ENCODE measurements at places on chromosomes 6 and 20.

DNA sequence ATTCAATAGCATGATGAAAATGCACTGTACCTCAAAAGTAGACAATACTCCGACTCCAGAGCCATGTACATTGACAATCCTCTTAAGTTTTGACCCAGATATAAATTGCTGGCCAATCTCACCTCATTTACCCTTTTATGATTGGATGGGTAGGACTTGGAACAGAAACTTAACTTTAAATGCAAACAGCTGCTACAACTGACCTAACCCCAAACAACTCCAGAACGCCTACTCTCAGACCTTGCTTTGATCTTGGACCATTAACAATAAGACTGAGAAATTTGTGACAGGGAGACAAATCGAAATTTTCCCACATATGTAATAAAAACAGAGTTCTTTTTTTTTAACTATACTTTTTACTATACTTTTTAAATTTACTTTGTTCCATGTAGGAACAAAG is 200.5 kb upstream of the MCHR2 start:
- DNase-seq, result no peak

DNA sequence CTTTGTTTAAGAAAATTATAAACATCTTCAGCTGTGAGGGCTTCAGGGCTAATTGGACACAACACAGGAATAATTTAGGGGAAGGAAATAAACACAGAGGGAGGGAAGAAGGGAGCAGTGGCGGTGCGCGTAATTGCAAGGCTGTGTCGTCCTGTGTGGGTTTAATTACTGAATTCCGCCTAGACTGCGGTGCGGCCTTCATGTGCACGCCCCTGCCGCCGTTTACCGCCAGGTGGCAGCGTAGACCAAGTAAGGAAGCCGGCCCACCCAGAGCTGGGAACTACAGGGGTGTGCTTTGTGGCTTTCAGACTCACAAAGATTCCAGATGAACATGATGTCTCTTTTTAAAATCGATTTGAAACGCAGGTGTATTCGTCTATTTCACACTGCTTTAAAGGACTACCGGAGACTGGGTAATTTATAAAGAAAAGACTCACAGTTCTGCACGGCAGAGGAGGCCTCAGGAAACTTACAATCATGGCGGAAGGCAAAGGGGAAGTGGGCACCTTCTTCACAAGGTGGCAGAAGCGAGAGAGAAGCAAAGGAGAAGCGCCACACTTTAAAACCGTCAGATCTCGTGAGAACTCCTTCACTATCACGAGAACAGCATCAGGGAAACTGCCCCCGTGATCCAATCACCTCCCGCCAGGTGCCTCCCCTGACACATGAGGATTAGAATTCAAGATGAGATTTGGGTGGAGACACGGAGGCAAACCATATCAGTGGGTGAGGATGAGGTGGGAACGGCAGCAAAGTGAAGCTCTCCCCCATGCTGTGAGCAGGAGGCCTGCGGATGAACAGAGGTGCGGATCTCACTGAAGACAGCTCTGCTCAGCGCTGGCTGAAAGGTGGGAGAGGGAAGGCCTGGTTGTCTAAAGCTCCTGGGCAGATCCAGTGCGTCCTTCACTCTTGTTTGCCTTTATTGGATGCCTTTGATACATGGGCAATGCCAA is 222.0 kb upstream of the PDE10A start:
- peak; percentile 75 for DNase-seq

DNA sequence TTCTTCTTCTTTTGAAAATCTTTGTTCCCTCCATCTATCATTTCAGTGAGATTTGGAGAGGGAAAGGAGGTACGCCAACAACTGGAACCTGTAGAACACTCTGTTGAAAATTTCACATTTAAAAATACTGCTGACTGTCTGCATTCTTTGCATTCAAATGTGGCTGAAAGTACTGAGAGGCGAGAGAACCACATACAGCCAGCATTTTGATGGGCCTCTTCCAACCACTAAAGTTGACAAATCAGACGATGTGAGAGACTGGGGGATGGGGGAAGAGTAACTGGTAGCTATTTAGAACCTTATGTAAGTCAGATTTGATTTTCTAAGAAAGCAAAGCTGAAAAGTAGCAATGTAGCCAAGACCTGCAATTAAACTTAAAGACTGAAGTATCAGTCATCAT is 77.5 kb downstream of the FKBP5 start:
- DNase-seq, result no peak

DNA sequence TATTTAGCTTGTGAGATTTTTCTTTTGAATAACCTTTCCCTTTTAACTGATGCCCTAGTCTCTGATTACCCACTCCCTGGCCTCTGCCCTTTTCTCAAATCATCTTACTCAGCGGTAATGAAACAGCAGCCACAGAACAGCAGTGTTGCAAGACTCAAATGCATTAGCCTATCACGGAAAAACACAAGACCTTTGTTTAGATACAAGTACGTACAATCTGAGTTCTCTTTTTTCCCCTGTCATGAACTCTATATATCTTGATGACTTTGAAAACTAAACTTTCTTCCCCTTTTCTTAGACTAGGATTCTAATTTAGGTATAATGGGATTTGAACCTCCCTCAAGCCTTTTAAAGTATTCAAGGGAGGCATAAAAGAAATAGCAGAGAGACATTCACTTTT is 1034.9 kb downstream of the EYS start:
- no peak for DNase-seq

- DNase-seq, result no peak
Measured at GRCh38 chr20:46962452-46963195, 68.0 kb downstream of the EYA2 start.

GRCh38 chr6:116682334-116682712 is 1.3 kb downstream of the KPNA5 start:
- no peak for DNase-seq

DNA sequence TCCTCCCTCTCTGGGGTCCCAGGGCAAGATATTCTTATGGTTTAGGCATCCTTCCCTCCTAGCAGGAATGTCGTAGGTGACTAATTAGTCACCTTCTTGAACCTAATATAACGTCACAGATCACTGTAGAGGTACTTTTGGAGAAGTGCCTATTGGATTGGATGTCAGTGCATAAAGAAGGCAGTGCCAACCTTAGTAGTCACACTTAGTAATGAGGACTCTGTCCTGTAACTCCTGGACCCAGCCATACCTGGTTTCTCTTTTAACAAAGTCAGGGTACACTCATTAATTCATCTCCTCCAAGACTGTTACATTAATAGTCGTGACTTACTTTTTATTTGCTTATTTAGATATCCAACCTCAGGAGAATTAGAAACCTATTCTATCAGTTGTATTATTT is 20.0 kb downstream of the VTA1 start:
- DNase-seq, result no peak

DNA sequence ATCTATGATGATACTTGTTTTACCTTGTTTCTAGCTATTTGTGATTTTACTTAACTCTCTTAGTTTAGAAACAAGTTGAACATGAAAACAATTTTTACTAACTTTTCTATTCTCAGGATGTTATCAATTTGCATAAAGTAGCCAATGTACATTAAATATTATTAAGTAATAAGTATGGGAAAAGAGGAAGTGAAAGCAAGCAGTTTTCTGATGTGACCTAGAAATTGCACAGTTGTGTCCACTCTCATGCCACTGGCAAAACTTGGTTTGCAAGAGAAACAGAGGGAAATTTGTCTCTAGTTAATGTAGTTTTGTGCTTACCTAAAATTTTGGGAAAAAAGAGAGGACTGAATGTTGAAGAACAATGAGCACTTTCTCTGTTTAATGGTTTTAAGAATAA is 19.2 kb upstream of the TSPYL1 start:
- no peak for DNase-seq

DNA sequence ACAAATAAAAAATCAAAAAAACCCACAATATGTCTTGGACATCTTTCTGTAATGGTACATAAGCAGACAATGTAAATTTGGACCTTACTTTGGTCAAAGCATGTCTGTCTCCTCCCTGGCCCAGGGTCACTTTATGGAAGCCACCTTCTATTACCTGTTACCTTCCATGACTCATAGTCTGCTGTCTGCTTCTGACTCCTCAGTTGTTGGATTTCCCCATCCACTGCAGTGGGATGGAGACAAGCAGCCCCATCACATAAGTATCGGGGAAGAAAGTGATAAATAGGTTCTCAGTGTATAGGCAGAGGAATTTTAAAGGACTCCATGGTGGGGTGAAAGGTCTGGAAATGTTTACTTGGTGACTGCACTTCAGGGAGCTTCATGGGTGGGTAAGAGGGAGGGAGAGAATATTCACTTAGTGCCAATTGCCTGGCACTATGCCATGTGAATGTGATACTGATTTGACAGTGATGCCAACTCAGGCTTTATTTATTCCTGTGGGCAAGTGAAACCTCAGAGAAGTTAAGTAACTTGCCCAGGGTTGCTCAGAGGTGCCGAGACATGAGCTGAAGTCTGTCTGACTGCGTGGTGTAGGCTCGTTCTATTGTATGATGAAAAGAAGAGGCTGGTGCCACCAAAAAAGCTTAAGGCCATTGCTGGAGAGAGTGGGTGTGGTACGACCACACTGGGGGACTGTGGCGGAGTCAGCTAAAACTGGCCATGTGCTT is 175.6 kb upstream of the RNF24 start:
- no peak for DNase-seq

DNA sequence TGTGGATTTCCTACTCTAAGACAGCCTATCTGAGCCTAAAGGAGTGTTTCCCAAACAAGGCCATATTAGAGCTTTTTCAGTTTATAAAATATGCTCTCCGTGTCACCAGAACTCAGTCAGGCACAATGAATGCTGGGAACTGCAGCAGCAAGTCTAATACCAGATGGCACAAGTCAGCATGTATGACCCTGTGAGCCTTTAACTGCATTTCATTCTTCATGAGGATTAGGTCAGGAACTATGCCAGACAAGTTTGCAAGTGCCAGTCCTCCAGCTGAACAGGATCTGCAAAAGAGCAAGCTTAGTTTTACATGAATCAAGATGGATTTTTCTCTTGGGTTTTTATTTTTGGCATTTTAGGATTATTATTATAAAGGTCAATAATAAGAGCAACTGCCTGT is 66.7 kb upstream of the SAMD5 start:
- DNase-seq, result no peak

DNA sequence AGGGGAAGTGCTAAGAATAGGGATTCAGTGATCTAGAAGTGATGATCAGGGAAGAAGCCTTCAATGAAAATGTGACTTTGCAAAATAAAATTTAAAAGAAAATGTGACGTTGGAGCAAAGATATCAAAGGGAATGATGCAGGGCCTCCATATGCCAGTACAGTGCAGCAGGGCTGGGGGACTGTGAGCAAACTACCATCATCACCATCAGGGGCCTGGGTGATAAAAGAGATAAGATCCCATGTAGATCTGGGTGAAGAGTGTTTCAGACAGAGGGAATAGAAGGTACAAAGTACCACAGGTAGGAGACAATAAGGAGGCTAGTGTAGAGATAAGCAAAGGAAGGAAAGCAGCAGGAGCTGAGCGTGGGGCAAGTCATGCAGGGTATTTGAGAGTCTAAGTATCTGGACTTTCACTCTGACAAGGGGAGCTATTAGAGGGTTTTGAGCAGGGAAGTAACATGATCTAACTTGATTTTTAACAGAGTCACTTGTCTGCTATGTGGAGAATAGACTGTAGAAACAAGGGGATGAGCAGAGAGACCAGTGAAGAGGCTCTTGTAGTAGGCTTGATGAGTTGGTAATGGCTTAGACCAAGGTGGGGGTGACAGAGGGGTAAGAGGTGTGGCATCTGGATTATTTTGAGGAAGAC is 295.6 kb downstream of the ZFAND3 start:
- no peak for DNase-seq

DNA sequence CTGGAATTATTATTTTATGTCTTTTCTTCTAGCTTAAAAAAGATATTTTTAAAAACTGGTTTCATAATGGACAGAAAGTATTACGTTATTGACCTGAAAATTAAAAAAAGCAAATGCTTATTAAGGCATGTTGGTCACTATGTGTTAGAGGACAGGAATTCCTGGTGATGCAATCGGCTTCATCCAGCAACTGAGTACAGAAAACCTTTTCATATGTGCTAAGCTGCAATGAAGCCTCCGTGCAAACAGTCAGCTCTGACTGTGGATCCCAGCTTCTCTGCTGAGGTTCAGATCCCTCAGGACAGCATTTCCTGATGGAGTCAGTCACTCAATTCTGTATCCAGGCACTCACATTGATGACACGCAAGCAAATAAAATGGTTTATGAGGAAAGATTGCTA is 22.7 kb upstream of the BMP2 start:
- no peak for DNase-seq

- no peak for DNase-seq
Measured at GRCh38 chr6:118903691-118904090, 9.7 kb downstream of the ASF1A start.

GRCh38 chr20:32907886-32908285 is 49.2 kb downstream of the EFCAB8 start:
- DNase-seq, result no peak

DNA sequence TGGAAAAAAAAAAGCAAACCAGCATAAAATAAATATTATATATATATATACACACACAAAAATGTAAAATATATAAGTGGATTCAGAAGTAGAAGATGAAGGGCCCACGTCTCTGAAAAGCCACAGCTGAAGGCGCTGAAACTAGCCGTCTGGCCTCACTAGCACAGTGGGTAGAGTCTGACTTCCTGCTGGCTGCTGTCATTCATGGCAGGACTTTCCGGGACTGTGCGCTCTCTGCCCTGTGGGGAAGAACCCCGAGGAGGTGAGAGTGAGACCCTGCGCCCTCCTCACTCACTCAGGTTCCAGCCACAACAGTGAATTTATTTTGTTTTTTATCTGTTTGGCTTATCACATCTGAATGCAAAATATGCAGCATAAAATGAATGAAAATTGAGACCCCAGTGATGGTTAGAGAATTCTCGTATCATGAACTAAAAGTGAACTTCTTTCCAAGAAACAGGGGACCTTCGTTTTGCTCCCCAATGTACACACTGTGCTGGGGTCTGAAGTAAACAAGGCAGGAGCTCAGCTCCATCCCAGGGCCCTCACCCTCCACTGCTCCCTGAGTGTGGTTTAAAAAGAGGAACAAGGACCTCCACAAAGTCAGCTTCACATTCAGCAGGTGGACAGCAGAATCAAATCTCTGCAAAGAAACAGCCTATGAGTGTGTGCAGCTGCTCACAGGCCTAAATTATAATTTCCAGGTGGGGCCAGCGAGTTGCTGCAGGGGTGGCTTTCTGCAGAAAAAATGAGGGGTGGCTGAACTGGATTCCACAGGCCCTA is 1.3 kb upstream of the RAMACL start:
- DNase-seq, result no peak

GRCh38 chr6:38391626-38392579 is 247.8 kb downstream of the BTBD9 start:
- DNase-seq, result no peak

GRCh38 chr6:17096096-17096495 is 5.8 kb upstream of the STMND1 start:
- no peak for DNase-seq

- DNase-seq, result no peak
Measured at GRCh38 chr6:50681213-50681824, 32.0 kb upstream of the TFAP2D start.

GRCh38 chr6:38284802-38285394 is 354.8 kb downstream of the BTBD9 start:
- DNase-seq, result no peak

- no peak for DNase-seq
Measured at GRCh38 chr6:20252311-20252710, 40.0 kb upstream of the MBOAT1 start.

- no peak for DNase-seq
Measured at GRCh38 chr20:44494266-44494665, 18.6 kb downstream of the TTPAL start.

Data from liver (tissue), 10 donors.